ENCODE measurements at places on chromosomes 1 and 21. TPM values are rescaled to one million over a fixed set of nuclear protein-coding genes. Genes with fewer than 3 reads are reported as not detected.

GRCh38 chr1:109056064-109056463 lies 14.2 kb upstream of the WDR47 start:
- DNase-seq: no peak
- H3K4me3 ChIP-seq: no peak overlapping the region
- no peaks in the 10 kb centered on the region for H3K27me3 ChIP-seq

- H3K4me1 ChIP-seq: peaks cover 21% of the 10 kb centered on the region
- no peak overlapping the region for H3K4me3 ChIP-seq
- no peak for DNase-seq
These were observed 170.8 kb downstream of the PLA2G4A start for GRCh38 chr1:186999506-186999905.

The VWA1 gene
- 57.7 TPM for total RNA-seq

DNA sequence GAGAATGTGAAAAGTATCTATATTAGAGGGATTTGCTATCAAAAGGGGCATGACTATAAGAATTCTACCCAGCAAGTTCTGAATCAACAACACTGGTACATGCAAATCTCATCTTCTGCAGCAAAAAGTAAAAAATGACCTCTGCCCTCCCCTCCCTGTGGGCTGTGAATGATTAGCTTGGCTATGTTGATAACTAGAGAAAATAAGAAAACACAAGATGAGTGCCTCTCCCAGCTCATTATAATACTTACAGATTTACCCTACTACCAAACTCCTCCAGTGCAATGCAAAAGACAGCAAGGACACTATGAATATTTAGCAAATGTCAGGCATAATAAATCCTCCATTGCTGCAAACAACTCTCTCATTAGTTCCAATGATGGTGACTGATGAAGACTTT lies 102.4 kb downstream of the SLC45A1 start:
- H3K4me1 ChIP-seq: peaks cover 29% of the 10 kb centered on the region
- H3K27ac ChIP-seq: no peak overlapping the region

The NAXE gene
- 99.1 TPM for total RNA-seq

DNA sequence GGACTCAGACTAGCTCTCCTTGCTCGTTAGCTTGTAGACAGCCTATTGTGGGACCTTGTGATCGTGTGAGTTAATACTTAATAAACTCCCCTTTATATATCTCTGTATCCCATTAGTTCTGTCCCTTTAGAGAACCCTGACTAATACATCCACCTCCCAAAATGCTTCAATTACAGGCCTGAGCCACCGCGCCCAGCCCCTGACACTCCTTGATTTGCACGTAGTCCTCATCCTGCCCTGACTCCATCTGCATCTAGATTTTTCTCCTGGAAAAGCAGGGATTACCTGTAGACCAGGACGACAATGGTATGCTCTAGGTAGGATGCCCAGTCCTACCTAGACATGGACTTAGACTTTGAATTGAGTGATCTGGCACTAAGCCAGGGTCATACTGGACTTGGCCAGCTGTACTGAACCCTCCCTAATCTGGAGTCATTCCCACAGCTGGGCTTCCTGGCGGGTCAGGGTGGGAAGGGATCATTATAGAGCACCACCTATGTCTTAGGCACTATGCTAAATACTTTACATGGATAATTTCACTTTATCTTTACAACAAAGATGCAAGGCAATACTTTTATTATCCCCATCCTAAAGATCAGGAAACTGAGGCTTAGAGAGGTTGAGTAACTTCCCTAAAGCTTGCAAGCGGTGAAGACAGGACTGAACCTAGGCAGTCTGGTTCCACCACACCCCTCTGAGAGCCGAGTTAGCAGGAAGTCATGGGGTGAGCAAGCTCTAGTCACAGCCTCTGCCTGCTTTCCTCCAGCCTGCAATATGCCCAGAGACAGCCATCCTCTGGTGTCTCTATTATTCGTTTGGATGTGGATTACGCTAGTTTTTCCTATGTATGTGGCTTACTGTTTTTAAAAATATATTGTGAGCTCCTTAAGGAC lies 89.4 kb downstream of the DTL start:
- no peaks in the 10 kb centered on the region for H3K4me1 ChIP-seq
- DNase-seq: no peak
- H3K27ac ChIP-seq: no peak overlapping the region
- no peaks in the 10 kb centered on the region for H3K27me3 ChIP-seq
- H3K4me3 ChIP-seq: no peak overlapping the region

DNA sequence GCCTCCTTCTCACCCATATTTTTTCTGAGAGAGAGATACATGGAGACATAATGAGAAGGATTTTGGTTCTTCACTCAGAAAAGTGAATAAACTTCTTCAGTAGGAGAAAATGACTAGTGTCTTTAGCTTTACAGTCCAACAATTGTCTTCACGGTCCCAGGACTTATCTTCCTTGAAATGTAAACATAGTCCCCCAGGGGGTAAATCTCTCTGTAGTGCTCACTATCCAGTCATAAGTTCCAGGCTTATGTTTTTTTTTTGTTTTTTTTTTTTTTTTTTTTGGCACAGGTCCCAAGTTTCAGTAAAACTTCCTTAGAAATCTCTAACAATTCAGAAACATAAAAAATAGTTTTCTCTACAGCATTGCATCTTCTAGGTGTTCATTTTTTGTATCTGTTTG lies 890.2 kb upstream of the B3GALT2 start:
- H3K4me1 ChIP-seq: peaks cover 7% of the 10 kb centered on the region
- no peak for DNase-seq
- no peaks in the 10 kb centered on the region for H3K27me3 ChIP-seq
- no peak overlapping the region for H3K27ac ChIP-seq

The CYP4X1 gene
- total RNA-seq: 0.62 TPM

The KCNJ15 gene
- 0.70 TPM for total RNA-seq

- H3K4me1 ChIP-seq: peaks cover 26% of the 10 kb centered on the region
- H3K27ac ChIP-seq: peak overlapping the region; percentile 17
- H3K36me3 ChIP-seq: no peaks in the 10 kb centered on the region
These were observed 10.2 kb downstream of the USP24 start for GRCh38 chr1:55204997-55205396.

The C1orf56 gene
- total RNA-seq: 4.2 TPM

DNA sequence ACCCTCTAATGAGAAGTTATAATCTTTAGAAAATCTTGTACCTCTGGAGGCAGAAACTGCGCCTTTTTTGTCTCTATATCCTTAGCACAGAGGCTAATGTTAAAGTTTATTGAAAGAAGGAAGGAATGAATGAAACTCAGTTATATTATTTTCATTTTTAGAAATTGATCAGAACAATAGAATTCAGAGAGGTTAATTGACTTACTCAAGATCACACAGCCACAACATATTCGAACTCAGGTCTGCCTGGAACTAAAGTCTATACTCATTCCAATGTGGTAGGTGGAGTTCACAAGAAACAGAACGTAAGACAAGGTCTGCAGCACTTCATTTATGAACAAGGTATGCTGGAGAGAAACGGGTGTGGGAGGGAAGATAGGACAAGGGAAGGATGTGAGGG lies 23.0 kb upstream of the ITPKB start:
- H3K27ac ChIP-seq: no peak overlapping the region
- no peaks in the 10 kb centered on the region for H3K36me3 ChIP-seq
- peaks cover 13% of the 10 kb centered on the region for H3K4me1 ChIP-seq
- no peak overlapping the region for H3K4me3 ChIP-seq
- no peak for DNase-seq

The PCSK9 gene
- total RNA-seq: 1.6 TPM

DNA sequence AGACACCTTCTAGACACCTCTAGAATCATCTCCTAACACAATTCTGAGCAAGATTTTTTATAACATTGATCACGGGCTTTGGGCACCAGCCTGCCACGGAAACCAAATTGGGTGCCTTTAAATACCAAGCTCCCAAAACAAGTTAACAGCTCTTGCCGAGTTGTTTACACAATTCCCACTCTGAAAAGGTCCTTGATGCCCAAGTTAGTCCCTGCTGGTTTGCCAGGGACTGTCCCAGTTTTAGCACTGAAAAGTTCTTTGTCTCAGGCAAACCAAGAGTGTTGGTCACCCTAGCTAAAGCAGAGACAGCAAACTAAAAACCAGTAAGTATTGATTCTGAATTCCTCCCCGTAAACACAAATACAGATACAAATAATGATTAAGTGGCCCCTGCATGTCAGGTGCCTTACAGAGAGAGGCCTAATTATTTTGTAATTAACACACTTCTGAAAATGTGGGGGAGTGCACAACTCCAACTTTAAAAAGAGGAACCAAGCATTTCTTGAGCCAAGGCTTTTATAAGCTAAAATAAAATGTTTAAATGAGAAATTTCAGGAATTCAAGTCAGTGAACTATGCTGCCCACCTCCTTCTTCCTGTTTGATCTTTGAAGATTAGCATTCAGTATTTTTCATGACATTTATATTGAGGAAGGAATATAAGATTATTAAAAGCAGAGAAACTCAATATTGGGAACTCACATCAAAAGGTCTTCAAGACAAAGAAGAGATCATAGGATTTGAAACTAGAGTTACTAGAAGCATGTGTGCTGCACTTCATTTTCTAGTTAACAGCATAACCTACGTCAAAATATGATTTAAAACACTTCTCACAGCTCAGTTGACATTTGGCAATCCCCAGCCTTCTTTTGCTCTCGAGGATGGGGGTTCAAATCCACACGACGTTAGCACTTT lies 9.0 kb upstream of the UBE2U start:
- no peaks in the 10 kb centered on the region for H3K27me3 ChIP-seq
- H3K36me3 ChIP-seq: no peaks in the 10 kb centered on the region
- peak overlapping the region; percentile 87 for H3K27ac ChIP-seq
- H3K4me3 ChIP-seq: no peak overlapping the region

GRCh38 chr21:15815285-15815684 lies 85.5 kb downstream of the USP25 start:
- H3K4me3 ChIP-seq: no peak overlapping the region
- H3K27me3 ChIP-seq: no peaks in the 10 kb centered on the region
- H3K27ac ChIP-seq: no peak overlapping the region
- H3K4me1 ChIP-seq: peaks cover 5% of the 10 kb centered on the region
- DNase-seq: no peak
- H3K36me3 ChIP-seq: peaks cover 65% of the 10 kb centered on the region

The CFHR5 gene
- total RNA-seq: not detected

GRCh38 chr1:19430121-19431068 lies 54.9 kb downstream of the CAPZB start:
- peak overlapping the region; percentile 63 for H3K27ac ChIP-seq
- DNase-seq: no peak
- peaks cover 55% of the 10 kb centered on the region for H3K4me1 ChIP-seq
- no peaks in the 10 kb centered on the region for H3K27me3 ChIP-seq
- no peak overlapping the region for H3K4me3 ChIP-seq
- H3K36me3 ChIP-seq: no peaks in the 10 kb centered on the region

DNA sequence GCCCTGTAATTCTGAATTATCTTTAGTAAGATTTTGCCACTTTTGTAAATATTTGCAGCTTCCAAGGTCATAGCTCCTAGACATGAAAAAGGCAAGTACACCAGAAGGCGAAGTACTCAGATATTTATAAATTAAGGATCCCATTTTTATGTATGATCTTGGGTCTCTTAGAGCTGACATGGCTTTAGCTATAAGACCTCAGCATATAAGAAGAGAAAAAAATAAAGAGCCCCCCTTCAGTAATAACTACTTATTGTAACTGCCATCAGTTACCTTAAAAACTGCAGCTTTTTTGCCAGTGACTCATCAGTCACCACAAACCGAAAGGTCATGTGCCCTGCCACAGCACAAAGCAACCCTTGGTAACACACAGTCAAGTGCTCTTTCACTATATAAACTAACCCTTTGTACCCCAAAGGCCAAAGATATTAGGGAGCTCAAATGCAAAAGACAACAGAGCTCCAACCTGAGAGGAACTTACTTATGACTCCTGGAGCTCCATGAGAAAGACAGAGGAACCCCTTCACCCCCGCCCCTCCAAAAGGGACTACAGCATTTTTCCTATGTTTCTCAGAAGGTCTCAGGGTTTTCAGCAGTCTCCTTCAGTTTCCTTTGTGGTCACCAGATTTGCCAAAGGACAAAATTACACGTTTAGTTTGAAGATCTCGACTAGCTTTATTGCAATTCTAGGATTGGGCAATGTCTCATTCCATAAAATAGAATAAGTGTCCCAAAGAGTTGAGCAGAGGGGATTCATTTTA lies 219.8 kb upstream of the DUSP10 start:
- H3K27ac ChIP-seq: no peak overlapping the region
- no peak for DNase-seq
- no peaks in the 10 kb centered on the region for H3K36me3 ChIP-seq
- H3K27me3 ChIP-seq: peaks cover under 1% of the 10 kb centered on the region

DNA sequence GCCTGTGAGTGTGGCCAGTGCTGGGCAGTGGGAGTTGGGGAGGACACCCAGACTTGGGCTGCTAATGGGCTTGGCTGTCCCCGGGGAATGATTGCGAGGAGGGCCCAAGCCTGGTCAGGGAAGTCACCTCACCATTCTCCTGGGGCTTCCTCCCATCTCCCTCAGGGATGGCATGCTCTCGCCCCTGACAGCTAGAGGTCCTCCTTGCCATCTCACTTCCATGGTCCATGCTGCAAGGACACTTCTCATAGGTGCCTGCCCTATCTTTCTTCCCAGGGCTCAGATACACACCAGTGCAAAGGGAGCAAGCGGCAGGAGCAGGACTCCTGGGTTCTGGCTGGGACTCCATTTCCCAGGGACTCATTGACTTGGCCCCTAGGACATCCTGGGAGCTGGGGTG lies 4.1 kb downstream of the NTRK1 start:
- no peaks in the 10 kb centered on the region for H3K36me3 ChIP-seq
- H3K4me3 ChIP-seq: no peak overlapping the region
- no peak for DNase-seq
- peaks cover 39% of the 10 kb centered on the region for H3K4me1 ChIP-seq

The CYP4B1 gene
- 0.27 TPM for total RNA-seq

DNA sequence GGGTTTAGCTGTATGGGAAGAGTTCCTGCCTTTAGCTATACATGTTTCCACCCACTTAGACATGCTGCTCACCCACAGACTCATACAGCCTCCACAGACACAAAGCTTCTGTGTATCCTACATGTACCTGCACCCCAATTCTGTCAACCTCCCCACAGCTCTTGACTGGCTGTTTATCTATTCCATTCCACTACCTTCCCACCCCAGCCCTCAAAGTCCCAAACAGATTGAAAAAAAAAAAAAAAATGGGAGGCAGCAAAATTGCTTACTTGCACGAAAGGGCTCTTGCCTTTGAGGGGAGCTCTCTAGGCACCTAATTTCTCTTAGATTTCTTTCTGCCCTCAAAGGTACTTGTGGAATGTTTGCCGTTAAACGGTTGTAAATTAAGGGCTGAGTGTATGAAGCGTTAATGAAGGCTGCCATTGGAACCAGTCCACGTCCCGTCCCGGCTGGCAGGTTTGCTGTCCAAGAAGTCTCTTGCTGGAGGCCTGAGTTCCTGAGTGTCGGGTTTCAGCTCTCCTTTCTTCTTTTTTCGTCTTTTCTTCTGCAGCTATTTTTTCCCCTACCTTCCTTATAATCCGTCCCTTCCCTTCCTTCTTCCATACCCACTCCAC lies 43.6 kb downstream of the PBX1 start:
- H3K27me3 ChIP-seq: no peaks in the 10 kb centered on the region
- peak overlapping the region; percentile 27 for H3K4me3 ChIP-seq
- DNase-seq: no peak
- H3K36me3 ChIP-seq: peaks cover 21% of the 10 kb centered on the region
- H3K27ac ChIP-seq: peak overlapping the region; percentile 100

The OVAAL gene
- not detected for total RNA-seq

The KISS1 gene
- total RNA-seq: 0.34 TPM

The SPATA46 gene
- not detected for total RNA-seq

- no peaks in the 10 kb centered on the region for H3K27me3 ChIP-seq
- H3K4me1 ChIP-seq: peaks cover 8% of the 10 kb centered on the region
- no peak overlapping the region for H3K4me3 ChIP-seq
- no peak overlapping the region for H3K27ac ChIP-seq
- no peaks in the 10 kb centered on the region for H3K36me3 ChIP-seq
These were observed 714.9 kb downstream of the ADGRL2 start for GRCh38 chr1:82515650-82516049.

- no peak for DNase-seq
- peak overlapping the region; percentile 77 for H3K27ac ChIP-seq
- no peaks in the 10 kb centered on the region for H3K27me3 ChIP-seq
- peaks cover 38% of the 10 kb centered on the region for H3K4me1 ChIP-seq
These were observed 184.0 kb downstream of the CDC7 start for GRCh38 chr1:91684481-91685196.
